ENCODE measurements at places on chromosomes 4 and X.

DNA sequence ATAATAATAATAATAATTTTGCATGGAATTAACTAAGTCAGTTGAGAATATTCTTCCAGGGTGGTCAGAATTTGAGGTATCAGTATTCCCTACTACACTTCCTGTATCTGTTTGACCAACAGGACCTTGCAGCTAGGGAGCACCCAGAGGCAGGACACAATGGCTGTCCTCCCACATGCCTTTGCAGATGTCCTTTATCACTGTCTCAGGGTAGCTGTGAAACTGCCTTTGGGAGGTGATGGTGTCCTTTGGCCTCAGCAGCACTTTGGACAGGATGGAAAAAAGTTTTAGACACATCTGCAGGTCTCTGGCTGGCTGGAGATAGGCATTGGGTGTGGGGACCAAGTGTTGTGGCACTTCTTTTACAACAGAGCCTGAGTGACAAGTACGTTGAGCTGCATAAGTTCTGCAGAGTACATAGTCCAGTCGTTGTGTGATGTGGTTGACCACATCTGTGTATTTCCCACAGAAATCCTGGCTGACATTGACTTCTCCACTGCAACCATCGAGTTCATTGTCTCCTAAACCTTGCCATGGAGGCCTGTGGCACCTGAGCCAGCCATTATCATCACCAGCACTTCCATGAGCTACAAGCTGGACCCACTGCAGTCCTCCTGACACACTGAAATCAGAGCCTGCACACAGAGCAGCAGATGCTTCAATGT lies 19.1 kb upstream of the UBA6 start:
- DNase-seq: no peak

- DNase-seq: no peak
Measured at GRCh38 chr4:81516241-81516640, 44.5 kb upstream of the RASGEF1B start.

DNA sequence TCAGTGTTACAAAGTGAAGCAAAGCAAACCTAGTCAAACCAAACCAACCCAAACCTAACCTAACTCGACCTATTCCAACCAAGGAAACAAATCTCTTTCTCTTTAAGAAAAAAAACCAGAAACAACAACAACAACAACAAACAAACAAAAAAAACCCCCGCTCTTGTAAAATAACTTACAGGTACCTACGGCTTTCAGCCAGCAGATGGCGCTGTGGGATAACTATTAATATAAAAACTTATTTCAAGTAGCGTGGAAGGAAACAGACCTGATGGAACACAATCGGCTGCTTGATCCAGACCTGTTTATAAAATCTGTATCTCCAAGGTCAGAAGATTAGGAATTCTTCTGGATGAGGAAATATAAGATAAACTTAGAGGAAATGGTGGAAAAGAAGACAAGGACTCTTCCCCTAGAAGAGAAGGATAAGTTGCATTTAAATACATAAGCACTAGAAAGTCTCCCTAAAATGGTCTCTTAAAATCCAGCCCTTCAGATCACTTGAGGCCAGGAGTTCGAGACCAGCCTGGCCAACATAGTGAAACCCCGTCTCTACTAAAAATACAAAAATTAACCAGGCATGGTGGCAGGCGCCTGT lies 34.4 kb upstream of the CDKL5 start:
- no peak for DNase-seq

DNA sequence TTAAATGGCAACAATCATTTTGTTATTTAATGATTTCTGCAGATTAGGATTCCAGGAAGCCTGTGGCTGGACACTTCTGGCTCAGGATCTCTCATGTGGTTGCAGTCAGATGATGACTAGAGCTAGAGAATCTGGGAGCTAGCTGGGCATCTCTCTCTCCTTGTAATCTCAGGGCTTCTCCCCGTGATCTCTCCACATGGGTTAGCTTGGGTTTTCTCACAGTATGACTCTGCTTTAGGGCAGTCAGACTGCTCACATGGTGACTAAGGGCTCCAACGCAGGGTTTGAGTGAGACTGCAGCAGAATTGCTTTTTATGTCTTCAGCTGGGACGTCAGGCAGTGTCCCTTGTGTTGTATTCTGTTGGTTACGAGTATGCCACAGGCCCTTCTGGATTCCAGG lies 361.4 kb downstream of the CBLL2 start:
- no peak for DNase-seq

DNA sequence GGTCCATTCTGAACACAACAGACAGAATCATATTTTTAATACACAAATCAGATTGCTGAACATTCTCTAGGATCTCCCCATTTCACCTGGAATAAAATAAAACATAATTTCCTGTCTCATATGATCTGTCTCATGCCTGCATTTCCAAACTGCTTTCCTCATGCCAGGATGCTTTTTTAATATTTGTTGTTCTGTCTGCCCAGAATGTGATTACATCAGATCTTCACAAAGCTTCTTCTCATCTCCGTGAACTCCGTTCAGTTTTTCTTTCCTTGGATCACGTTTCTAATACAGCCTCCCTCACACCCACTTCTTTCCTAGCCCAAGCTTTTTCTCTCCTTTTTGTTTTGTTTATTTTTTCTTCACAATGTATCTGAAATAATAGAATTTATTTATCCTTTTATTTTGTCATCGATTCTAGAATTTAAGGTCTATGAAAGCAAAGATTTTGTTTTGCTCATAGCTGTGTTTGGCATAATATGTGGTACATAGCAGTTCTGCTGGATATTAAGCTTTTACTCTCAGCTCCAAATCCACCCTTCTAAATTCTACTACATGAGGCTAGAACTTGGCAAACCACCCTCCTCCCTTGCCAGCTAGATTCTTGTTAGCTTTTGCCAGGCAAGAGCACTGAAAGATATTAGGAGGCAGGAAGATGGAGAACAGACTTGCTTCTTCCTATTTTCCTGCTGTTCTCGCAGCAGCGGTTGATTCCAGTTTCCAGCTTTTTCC lies 165.5 kb upstream of the SLIT2 start:
- no peak for DNase-seq

GRCh38 chrX:50072110-50072509 lies 128.7 kb downstream of the AKAP4 start:
- no peak for DNase-seq

DNA sequence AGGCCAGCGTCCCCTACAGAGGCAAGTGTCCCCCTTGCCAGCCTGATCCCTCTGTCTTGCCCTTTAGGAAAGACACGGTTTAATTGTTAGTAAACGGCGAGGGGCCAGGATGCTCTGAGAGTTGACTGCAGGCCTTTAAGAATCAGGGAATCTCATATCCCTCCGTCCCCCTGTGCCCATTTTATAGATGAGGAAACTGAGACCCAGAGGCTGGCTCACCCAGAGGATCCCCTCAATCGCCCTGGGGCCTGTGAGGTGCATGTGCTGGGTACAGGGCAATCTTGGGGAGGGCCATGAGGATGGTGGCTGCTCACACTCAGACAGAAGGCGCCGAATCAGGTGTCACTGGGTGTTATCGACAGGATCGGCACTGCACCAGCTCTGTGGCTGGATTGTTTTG lies 575 bp downstream of the ZNF185 start:
- DNase-seq: no peak

GRCh38 chr4:162409048-162409447 lies 245.2 kb upstream of the FSTL5 start:
- DNase-seq: no peak

DNA sequence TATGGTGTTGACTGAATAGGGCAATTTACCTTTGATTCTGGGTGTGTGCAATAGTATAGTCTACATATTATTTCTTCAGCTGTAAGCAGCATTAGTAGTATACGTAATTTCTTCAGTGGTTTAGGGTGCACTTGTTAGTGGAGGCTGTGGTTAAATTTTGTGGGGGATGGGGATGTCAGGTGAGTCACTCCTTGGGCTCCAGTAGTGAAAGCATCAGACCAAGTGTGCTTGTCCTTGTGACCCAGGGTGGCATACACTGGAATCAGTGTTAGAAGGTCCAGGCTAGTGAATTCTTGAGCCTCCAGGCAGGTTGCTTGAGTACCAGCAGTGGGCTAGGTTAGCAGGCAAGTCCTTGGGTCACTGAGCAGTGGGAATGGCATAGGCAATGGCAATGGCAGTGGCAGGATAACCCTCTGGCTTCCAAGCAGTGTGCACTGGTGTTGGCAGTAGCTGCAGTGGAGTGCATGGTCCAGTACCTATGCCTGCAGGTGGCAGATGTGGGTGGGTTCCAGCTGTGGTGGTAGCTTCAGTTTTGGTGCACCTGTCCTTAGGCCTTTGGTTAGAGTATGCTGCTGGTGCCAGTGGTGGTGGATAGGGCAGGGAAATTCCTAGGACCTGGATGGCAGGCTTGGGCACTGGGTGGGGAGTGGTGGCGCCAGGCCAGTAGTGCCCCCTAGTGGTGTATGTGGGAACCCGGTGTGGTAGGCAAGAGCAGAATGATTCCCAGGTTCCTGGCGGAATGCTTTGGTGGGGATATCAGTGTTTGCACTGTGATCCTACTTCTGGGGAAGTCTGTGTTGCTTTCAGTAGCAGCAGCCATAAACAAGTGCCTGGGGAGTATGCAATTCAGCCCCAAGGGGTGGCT lies 531.0 kb downstream of the SMARCA1 start:
- no peak for DNase-seq

- peak; percentile 72 for DNase-seq
Measured at GRCh38 chr4:82758701-82759685, 39.6 kb downstream of the SCD5 start.

DNA sequence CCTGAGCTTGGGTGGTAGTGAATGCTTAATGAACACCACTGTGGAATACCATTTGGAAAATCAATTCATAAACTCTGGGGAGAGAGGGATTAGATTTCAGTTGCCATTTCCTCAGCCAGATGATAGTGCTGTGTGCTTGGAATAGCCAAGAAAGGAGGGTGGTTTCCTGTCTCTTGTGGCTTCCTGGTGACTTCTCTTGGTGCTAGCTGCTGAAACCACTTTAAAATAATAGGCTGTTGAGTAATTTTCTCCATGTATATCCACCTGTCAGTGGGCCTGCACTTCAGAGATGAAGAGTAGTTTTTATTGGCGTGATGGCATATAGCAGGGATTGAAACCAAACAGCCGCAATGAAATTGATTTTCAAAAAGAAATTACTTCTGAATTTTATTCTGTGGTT lies 11.8 kb downstream of the EDA start:
- no peak for DNase-seq

DNA sequence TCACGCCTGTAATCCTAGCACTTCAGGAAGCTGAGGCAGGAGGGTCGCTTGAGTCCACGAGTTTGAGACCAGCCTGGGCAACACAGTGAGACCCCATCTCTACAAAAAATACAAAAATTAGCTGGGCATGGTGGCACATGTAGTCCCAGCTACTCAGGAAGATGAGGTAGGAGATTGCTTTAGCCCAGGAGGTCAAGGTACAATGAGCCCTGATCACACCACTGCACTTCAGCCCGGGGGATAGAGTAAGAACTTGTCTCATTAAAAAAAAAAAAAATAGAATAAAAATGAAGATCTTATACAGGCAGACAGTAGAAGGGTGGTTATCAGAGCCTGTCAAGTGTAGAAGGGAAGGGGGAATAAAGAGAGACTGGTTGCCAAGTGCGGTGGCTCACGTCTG lies 116.9 kb downstream of the PDS5A start:
- no peak for DNase-seq

GRCh38 chr4:73763877-73764276 lies 23.5 kb downstream of the CXCL8 start:
- DNase-seq: no peak

DNA sequence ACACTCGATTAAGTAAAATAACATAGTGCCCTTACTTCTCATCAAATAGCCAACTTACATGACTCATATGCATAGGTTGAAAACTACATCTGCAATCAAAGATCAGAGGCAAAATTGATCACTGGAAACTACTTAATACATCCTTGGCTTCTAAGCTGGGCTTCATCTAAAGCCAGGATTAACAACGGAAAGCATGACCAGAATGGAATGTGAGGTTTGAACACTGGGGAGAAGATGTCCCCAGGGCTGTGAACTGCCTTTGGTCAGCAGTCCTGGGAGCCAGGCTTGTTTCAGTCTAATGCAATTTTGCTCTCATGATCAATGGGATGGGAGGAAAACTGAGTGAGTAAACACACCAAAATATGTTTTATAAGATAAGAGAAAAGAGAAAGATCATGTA lies 192.5 kb upstream of the TTC29 start:
- no peak for DNase-seq

DNA sequence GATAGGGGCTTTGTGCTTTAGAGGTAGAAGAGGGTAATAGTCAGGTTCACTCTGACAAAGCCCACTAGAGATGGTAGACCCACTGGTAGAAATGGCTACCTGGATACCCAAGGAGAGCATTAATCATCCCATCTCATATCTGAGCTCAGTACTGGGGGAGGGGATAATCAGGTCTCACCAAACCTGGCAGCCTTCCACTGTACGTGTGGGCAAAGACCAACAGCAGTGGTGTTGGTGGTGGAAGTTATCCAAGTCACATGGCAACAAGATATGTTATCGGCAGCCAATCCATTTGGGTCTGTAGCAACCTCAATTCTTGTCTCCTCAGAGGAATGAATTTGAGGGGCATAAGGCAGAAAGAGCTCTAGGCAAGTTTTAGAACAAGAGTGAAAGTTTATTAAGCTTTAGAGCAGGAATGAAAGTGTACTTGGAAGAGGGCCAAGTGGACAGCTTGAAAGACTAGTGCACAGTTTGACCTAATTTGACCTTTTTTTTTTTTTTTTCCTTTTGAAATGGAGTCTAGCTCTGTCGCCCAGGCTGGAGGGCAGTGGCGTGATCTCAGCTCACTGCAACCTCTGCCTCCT lies 67.0 kb upstream of the CXCL13 start:
- DNase-seq: no peak

DNA sequence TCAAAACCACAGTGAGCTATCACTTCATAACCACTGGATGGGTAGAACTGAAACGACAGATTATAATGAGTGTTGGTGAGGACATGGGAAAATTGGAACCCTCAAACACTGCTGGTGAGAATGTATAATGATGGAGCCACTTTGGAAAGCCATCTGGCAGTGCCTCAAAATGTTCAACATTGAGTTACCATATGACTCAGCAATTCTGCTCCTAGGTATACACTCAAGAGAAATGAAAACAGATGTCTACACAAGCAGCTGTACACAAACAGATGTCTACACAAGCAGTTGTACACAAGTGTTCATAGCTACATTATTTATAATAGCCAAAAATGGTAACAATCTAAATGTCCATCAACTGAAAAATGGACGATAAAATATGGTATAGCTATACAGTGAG lies 143.9 kb downstream of the PDGFRA start:
- no peak for DNase-seq
